ENCODE measurements at places on chromosomes 11 and 22. TPM values are rescaled to one million over a fixed set of nuclear protein-coding genes. Genes with fewer than 3 reads are reported as not detected.

GRCh38 chr11:5277807-5278382, 8.2 kb upstream of the HBE1 start:
- no peak for DNase-seq

- no peak for DNase-seq
Measured at GRCh38 chr22:50674130-50674500, 1.5 kb downstream of the SHANK3 start.

GRCh38 chr22:39117585-39118191, 20.6 kb downstream of the APOBEC3H start:
- DNase-seq, result peak; percentile 83

DNA sequence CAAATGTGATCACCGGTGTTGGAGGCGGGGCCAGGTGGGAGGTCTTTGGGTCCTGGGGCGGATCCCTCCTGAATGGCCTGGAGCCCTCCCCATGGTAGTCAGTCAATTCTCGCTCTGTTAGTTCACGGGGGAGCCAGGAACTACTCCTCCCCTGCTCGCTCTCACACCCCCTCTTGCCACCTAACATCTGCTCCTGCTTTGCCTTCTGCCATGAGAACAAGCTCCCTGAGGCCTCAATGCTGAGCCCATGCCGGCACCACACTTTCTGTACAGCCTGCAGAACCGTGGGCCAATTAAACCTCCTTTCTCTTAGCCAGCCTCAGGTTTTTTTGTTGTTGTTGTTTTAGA, 135.7 kb downstream of the SHANK2 start:
- DNase-seq, result no peak

- DNase-seq, result no peak
Measured at GRCh38 chr11:11827272-11827671, 14.5 kb upstream of the USP47 start.

DNA sequence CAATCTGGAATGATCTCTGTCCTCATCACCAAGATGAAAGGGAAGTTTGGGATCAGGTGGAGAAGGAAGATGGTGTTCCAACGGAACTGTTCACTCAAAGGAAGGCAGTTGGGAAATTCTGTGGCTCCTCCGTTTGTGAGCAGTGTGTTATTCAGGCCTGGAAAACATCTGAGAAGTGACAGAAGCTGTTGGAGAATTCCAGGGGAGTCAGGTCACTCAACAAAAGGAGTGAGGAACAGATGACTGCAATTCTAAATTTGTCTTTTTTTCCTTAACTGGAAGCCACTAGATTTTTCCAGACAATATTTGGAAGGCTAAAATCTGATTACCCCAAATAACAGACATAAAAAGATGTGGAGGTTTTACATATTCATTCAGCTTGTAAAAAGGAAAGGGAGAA, 107.8 kb downstream of the CD44 start:
- DNase-seq, result no peak

GRCh38 chr11:36292311-36292722, 3.1 kb upstream of the COMMD9 start:
- no peak for DNase-seq

DNA sequence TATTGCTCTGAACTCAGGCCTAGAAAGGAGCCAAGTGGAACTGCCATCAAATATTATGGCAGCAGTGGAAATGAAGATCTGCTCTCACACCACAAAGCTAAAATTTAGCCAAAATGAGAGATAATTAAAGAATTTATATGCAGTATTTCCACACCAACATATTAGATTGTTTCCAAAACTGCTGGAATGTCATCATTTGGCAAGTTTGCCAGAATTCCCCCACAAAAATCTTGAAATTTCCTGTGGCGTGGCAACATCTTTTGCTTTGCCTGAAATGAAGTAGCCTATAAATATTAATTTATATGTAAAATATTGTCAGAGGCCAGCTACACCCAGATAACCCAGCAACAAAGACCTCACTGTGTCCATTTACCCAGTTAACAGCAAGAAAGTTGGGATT, 13.8 kb downstream of the C11orf71 start:
- no peak for DNase-seq

- DNase-seq, result no peak
Measured at GRCh38 chr22:19397734-19398104, 33.8 kb downstream of the HIRA start.

DNA sequence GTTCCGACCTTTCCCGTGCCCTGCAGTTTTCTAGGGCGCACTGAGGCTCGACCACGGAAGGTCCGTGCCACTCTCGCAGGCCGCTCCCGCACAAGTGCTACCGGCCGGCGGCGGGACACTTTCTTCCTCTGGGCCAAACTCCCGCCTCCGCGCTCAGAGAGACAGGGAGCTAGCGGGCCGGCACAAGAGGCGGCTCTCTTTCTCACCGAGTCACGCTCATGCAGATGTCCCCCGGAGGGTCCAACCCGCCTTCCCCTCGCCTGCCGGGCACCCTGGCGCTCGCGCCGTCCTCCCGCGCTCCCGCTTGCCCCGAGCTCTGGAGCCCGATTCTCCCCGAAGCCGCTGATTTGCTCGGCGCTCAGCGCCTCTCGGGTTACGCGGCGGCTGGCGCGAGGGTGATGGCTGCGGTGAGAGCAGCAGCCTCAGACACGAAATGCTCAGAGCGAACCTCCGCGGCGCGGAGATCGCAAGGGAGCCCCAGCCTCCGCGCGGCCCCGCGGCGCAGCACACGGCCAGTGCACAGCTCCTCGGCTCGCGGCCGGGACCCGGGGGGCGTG, 1.0 kb downstream of the LMO1 start:
- no peak for DNase-seq

DNA sequence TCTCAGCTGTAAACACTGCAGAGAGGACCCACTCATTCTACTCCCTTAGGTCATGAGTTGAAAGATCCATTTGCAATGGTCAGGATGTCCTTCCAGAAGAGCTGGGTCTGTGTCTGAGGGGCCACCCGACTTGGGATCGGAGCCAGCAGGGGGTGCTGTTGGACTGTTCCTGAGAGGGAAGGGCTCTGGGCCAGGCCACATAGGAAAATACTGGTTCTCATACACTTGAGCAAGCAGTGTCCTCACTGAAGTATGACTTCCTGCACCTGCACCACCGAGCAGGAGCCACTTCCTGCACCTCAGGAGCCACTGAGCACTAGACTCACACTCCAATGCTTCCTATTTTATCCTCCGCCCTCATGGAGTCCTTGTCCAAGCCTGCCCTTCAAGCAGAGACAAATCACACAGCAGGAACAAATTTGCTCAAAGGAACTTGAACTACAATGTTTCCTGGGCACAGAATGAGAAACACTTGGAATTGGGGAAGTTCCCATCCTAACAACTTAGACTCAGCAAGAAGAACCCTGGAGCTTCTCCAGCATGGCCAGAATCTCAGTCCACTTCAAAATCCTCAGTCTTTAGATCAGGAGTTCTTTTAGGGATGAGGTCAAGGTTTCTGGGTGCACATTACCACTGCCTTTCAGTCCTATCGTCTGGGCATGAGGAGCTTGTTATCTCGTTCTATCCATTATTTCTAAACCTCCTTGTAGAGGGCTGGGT, 36.6 kb upstream of the VPREB1 start:
- peak; percentile 67 for DNase-seq

The APOBEC3B gene
- 6.7 TPM for total RNA-seq

The CRYBB2 gene
- not detected for total RNA-seq

The SEPTIN3 gene
- total RNA-seq, result 0.33 TPM

The PNPLA5 gene
- not detected for total RNA-seq
